ENCODE measurements at places on chromosomes 4 and X. TPM values are rescaled to one million over a fixed set of nuclear protein-coding genes. Genes with fewer than 3 reads are reported as not detected.

- H3K27me3 ChIP-seq = no peaks in the 10 kb centered on the region
- peaks cover 5% of the 10 kb centered on the region for H3K4me1 ChIP-seq
- H3K27ac ChIP-seq = no peak overlapping the region
- no peak overlapping the region for H3K4me3 ChIP-seq
- peaks cover 9% of the 10 kb centered on the region for H3K36me3 ChIP-seq
Measured at GRCh38 chr4:151267822-151268535, 9.0 kb upstream of the PRSS48 start.

DNA sequence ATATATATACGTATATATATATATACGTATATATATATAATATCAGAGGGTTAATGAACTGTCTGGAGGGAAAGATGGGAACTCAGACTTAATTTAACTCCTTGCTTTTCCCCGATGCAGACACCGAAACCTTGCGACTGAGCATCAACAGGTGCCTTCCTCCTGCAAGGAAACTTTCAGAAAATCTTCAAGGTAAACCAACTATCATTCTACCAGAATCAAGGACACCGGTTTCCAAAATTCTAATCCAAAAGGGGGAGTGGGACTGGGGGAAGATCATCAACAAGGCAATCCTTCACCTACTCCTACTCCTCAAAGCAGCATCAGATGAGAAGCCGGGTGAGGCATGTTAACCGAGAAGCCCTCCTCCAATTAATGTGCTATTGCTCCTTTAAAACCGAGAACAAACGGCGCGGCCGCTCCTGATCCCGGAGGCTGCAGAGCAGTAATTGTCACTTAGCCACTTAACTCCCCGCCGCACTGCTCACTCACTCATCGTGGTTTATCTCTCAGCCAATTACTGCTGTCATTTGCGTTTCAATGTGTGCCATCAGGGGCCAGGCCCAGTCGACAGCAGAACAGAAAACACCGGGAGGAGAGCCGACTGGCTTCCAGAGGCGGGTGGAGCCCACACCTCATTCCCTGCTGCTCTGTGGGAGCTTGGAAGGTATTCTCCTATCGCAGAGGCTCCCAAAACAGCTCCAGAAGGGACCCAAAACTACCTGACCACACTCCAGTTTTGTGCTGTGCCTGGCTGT is 61.7 kb downstream of the MAML3 start:
- DNase-seq = peak; percentile 51
- H3K36me3 ChIP-seq = no peaks in the 10 kb centered on the region
- H3K27ac ChIP-seq = peak overlapping the region; percentile 94
- peak overlapping the region; percentile 65 for H3K4me3 ChIP-seq
- H3K4me1 ChIP-seq = peaks cover 63% of the 10 kb centered on the region

- no peak for DNase-seq
- H3K36me3 ChIP-seq = no peaks in the 10 kb centered on the region
- H3K4me3 ChIP-seq = no peak overlapping the region
- H3K27ac ChIP-seq = peak overlapping the region; percentile 52
- peaks cover 11% of the 10 kb centered on the region for H3K4me1 ChIP-seq
Measured at GRCh38 chrX:3451571-3451970, 105.1 kb upstream of the MXRA5 start.

GRCh38 chr4:32680946-32681345 is 1960.8 kb downstream of the PCDH7 start:
- no peaks in the 10 kb centered on the region for H3K27me3 ChIP-seq
- H3K36me3 ChIP-seq = no peaks in the 10 kb centered on the region
- no peak overlapping the region for H3K4me3 ChIP-seq
- no peak for DNase-seq
- no peak overlapping the region for H3K27ac ChIP-seq

DNA sequence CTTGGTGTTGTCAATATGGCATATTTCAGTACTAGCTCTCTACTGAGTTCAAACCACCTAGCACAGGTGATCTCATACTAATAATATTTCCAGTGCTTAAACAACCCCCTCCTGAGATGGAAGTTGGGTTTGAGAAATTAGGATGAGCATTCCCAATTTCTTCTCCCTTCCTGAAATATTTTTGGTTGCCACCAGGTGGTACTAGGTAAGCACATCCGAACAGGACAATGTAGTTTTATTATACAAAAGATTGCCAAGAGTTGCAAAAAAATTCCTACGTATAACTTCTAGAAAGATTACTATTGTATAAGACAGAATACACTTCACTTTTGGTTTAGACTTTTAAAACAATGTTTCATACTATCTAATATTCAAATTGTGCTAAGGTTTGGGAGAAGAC is 484.5 kb downstream of the PACRGL start:
- peaks cover 34% of the 10 kb centered on the region for H3K27me3 ChIP-seq
- H3K36me3 ChIP-seq = no peaks in the 10 kb centered on the region
- no peaks in the 10 kb centered on the region for H3K4me1 ChIP-seq
- no peak for DNase-seq
- H3K27ac ChIP-seq = no peak overlapping the region

GRCh38 chr4:153438916-153439756 is 27.0 kb upstream of the TMEM131L start:
- peaks cover under 1% of the 10 kb centered on the region for H3K4me1 ChIP-seq
- no peaks in the 10 kb centered on the region for H3K27me3 ChIP-seq
- DNase-seq = no peak
- H3K36me3 ChIP-seq = no peaks in the 10 kb centered on the region
- H3K27ac ChIP-seq = no peak overlapping the region

GRCh38 chr4:10856271-10856782 is 171.8 kb upstream of the CLNK start:
- H3K36me3 ChIP-seq = peaks cover 3% of the 10 kb centered on the region
- no peaks in the 10 kb centered on the region for H3K4me1 ChIP-seq
- DNase-seq = no peak
- H3K27ac ChIP-seq = no peak overlapping the region

DNA sequence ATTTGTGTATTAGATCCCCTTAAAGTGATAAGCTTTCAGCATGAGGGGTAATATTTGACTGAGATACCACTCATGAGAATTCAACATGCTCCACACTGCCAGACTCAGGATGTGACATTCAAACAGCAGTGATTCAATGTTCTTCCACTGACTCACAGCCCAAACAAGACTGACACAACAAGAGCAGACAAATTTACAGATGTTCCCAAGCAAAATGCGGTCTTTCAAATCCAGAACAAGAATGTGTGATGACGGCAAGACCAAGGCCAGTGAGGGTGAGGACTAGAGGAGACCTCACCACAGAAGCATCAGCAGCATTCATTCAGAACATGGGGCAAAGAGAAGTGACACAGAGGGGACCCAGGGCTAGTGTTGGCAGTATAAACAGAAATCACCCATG is 99.3 kb upstream of the GRIA3 start:
- no peaks in the 10 kb centered on the region for H3K36me3 ChIP-seq
- H3K4me3 ChIP-seq = no peak overlapping the region
- no peaks in the 10 kb centered on the region for H3K27me3 ChIP-seq
- no peaks in the 10 kb centered on the region for H3K4me1 ChIP-seq

DNA sequence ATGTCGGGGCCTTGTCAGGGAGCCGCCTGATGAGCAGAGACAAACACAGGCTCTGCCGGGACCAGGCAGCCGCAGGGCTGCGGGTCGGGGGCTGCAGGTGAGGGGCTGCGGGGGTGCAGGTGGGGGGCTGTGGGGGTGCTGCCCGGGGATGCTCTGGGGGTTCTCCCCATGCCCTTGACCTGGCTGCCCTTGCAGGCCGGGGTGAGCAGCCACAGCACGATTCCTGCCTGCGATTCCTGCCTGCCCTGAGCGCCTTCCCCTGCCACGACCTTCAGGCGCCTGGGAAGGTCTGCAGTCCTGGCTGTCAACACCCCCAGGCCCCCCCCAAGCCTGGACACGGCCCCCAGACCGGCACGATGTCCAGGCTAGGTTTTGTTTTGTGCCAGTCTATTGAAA is 106.3 kb downstream of the FAM53A start:
- no peak overlapping the region for H3K4me3 ChIP-seq
- no peak overlapping the region for H3K27ac ChIP-seq
- H3K4me1 ChIP-seq = peaks cover 9% of the 10 kb centered on the region
- peaks cover 46% of the 10 kb centered on the region for H3K27me3 ChIP-seq
- H3K36me3 ChIP-seq = no peaks in the 10 kb centered on the region
- DNase-seq = no peak

DNA sequence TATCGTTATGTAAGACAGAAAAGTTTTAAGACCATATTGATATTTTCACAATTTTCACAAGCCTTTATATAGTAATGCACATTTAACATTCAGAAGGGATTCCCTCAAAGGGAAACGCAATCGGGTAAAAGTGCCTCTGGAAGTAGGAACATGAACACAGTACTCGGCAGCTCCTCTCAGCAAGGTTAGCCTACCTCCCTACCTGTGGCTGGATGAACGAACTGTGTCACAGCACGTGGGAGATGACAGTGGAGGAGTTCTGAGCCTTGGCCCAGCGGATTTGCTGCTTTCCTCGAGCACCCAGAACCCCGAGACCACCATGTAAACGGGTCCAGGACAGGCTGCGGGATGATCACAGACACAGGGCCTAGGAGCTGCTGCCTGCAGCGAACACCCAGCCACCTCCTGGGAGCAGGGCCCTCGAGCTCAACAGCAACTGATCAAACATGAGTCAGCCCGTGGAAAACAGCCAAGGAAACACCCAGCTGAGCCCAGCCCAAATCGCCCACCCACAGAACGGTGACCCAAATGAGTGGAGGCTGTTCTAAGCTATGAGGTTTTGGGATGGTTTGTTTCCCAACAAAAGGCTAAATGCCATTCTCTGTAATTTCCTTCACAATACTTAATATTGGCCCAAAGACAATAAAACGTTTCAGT is 30.4 kb downstream of the FAT1 start:
- H3K4me3 ChIP-seq = no peak overlapping the region
- H3K4me1 ChIP-seq = peaks cover 30% of the 10 kb centered on the region
- no peak for DNase-seq
- no peaks in the 10 kb centered on the region for H3K27me3 ChIP-seq

- no peak overlapping the region for H3K4me3 ChIP-seq
- no peaks in the 10 kb centered on the region for H3K36me3 ChIP-seq
- no peak for DNase-seq
Measured at GRCh38 chrX:107567370-107567769, 60.9 kb upstream of the PRPS1 start.

DNA sequence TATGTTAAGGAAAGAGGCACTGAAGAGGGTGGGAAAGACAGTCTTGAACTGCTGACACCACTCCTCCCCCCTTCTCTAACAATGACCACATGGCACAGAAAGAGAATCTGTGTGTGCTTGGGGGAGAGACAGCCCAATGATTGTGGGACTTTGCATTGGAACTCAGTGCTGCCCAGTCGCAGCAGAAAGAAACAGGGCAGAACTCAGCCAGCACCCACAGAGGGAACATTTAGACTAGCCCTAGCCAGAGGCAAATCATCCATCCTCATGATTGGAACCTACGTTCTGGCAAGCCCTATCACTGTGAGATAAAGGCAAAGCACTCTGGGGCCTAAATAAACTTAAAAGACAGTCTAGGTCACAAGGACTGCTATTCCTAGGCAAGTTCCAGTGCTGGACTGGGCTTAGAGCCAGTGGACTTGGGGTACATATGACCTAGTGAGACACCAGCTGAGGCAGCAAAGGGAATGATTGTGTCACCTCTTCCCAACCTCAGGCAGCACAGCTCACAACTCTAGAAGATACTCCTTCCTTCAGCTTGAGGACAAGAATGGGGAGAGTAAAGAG is 132.8 kb upstream of the S100G start:
- DNase-seq = no peak
- no peak overlapping the region for H3K27ac ChIP-seq
- peaks cover 5% of the 10 kb centered on the region for H3K4me1 ChIP-seq
- H3K4me3 ChIP-seq = no peak overlapping the region
- H3K27me3 ChIP-seq = no peaks in the 10 kb centered on the region
- H3K36me3 ChIP-seq = peaks cover 5% of the 10 kb centered on the region

- no peak overlapping the region for H3K27ac ChIP-seq
- H3K27me3 ChIP-seq = peaks cover 92% of the 10 kb centered on the region
- H3K4me1 ChIP-seq = peaks cover 20% of the 10 kb centered on the region
Measured at GRCh38 chr4:153798420-153798819, 9.5 kb upstream of the SFRP2 start.

- H3K36me3 ChIP-seq = no peaks in the 10 kb centered on the region
- no peaks in the 10 kb centered on the region for H3K4me1 ChIP-seq
- no peak overlapping the region for H3K27ac ChIP-seq
- no peak overlapping the region for H3K4me3 ChIP-seq
- no peak for DNase-seq
Measured at GRCh38 chr4:127015667-127016117, 617.1 kb upstream of the INTU start.

DNA sequence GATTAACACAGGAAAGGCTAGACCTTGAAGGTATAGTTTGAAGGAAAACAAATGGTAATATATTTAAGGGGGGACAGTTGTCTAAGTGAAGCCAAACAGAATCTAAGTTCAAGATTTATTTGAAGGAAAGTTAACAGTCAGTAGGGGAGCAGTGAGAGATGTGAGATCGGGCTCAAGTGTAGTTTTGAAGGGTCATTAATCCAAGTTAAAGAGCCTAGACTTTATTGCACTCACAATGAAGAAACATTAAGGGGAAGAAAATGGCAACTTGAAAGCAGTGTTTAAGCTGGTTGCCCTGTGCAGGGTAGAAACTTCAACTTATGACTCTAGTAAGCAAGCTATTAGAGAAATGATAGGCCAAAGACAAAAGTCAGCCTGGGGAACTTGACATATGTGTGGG is 1952.2 kb downstream of the PCDH7 start:
- H3K36me3 ChIP-seq = no peaks in the 10 kb centered on the region
- H3K27ac ChIP-seq = peak overlapping the region; percentile 12
- no peak for DNase-seq
- H3K4me3 ChIP-seq = no peak overlapping the region
- no peaks in the 10 kb centered on the region for H3K27me3 ChIP-seq

- peak overlapping the region; percentile 91 for H3K27ac ChIP-seq
- no peak for DNase-seq
- no peaks in the 10 kb centered on the region for H3K27me3 ChIP-seq
- no peaks in the 10 kb centered on the region for H3K36me3 ChIP-seq
Measured at GRCh38 chr4:76611616-76612207, 176.7 kb downstream of the SHROOM3 start.

DNA sequence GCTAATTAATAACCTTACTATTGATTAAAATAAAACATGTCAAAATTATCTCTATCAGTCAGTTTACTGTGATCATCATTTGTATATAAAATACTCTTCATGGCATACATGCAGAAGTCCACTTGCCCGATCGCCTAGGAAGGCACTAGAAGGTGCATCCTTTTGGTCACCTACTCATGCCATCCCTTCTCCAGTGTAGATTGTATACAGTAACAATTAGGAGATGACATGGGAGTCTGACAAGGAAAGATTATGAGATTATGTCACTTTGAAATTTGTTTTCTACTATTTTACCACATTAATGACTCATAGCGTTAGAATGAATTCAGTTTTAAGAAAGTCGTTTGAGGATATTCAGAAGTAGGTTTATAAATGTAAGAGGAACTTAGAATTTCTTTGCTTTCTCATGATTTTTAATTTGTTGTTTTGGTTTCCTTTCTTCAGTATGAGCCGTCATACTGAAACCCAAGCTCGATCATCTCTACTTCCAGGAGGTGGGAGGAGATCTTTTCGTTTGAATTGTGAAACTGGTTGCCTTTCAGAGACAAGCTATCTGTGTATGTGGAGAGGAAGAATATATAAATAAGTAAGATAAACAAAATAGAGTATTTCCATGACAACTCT is 51.1 kb upstream of the UNC5C start:
- H3K27ac ChIP-seq = no peak overlapping the region
- no peaks in the 10 kb centered on the region for H3K36me3 ChIP-seq
- H3K4me1 ChIP-seq = peaks cover 18% of the 10 kb centered on the region
- no peak for DNase-seq
- H3K4me3 ChIP-seq = no peak overlapping the region

UCP1 gene
- total RNA-seq = not detected

HCFC1 gene
- total RNA-seq = 99.9 TPM

NEUROG2 gene
- not detected for total RNA-seq

TLR7 gene
- 0.04 TPM for total RNA-seq
